ENCODE measurements at places on chromosomes 4 and X. TPM values are rescaled to one million over a fixed set of nuclear protein-coding genes. Genes with fewer than 3 reads are reported as not detected.
A peak's percentile ranks its signal among the peaks of the same experiment; 100 is the strongest.

DNA sequence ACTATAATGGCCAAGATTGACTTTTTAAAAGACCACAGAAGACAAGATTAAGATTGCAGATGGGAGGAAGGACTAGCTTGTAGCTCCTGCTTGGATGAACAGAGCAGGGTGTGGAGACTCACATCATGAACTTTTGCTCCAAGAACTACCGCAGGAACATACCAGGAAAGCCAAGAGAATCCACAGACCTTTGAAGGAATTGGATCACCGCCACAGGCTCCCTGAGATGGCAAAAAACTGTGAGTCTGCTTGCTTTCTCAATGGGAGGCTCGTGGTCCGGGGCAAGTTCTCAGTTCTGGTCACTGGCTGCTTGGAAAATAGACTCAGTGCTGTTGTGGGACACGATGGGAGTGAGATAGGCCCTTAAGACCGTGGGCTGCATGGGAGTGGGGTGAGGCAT, 276.6 kb downstream of the CCSER1 start:
- no peak overlapping the region for H3K27ac ChIP-seq
- no peak overlapping the region for H3K4me3 ChIP-seq
- no peaks in the 10 kb centered on the region for H3K27me3 ChIP-seq
- no peaks in the 10 kb centered on the region for H3K4me1 ChIP-seq
- H3K36me3 ChIP-seq = no peaks in the 10 kb centered on the region

GRCh38 chr4:1171311-1172227, 814 bp downstream of the SPON2 start:
- H3K4me1 ChIP-seq = peaks cover 10% of the 10 kb centered on the region
- H3K36me3 ChIP-seq = no peaks in the 10 kb centered on the region
- peak overlapping the region; percentile 35 for H3K4me3 ChIP-seq
- peaks cover 19% of the 10 kb centered on the region for H3K27me3 ChIP-seq
- H3K27ac ChIP-seq = no peak overlapping the region

DNA sequence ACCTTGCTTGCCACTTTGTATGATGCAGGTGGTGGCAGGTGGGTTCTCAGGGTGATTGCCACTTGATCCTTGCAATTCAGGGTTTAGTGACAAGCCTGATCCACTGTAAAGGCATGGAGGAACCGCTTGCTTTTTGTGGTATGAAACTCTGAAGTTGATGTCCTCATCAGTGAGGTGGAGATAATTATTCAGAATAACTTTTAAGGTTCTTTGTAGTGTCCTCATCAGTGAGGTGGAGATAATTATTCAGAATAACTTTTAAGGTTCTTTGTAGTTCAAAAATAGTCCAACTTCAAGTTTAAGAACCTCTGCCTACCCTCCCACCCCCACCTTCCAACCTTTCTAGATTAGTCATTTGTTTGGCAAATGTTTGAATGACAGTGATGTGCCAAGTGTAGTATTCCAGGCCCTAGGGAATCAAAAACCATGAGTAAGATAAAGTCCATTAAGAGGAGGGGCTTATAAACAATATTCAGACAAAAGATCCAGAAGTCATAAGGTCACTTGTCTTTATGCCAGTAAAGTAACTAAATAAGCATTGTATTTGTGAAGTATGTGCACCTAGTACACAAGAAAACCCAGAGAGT, 51.2 kb downstream of the DCUN1D4 start:
- no peaks in the 10 kb centered on the region for H3K27me3 ChIP-seq
- H3K27ac ChIP-seq = no peak overlapping the region
- H3K4me3 ChIP-seq = no peak overlapping the region
- no peak for DNase-seq

DNA sequence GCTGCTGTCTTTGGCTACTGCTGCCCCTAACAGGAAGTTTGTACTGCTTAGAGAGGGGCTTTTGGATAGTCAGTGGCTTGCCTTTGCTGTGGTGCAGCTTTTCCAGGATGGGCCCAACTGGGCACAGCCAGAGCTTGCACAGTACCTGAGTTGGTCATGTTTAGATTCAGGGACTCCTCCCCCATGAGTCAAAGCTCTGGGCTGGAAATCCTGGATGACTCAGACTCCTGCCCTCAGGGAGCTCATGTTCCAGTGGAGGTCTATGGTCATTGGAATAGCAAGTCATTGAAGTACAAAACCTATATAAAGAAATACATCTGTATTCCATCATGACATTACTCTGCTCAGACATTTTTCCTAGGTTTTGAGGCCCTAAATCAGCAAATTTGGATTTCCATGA, 66.7 kb upstream of the PJA1 start:
- H3K4me1 ChIP-seq = no peaks in the 10 kb centered on the region
- no peaks in the 10 kb centered on the region for H3K36me3 ChIP-seq
- DNase-seq = no peak
- H3K27ac ChIP-seq = no peak overlapping the region
- H3K27me3 ChIP-seq = no peaks in the 10 kb centered on the region
- no peak overlapping the region for H3K4me3 ChIP-seq

DNA sequence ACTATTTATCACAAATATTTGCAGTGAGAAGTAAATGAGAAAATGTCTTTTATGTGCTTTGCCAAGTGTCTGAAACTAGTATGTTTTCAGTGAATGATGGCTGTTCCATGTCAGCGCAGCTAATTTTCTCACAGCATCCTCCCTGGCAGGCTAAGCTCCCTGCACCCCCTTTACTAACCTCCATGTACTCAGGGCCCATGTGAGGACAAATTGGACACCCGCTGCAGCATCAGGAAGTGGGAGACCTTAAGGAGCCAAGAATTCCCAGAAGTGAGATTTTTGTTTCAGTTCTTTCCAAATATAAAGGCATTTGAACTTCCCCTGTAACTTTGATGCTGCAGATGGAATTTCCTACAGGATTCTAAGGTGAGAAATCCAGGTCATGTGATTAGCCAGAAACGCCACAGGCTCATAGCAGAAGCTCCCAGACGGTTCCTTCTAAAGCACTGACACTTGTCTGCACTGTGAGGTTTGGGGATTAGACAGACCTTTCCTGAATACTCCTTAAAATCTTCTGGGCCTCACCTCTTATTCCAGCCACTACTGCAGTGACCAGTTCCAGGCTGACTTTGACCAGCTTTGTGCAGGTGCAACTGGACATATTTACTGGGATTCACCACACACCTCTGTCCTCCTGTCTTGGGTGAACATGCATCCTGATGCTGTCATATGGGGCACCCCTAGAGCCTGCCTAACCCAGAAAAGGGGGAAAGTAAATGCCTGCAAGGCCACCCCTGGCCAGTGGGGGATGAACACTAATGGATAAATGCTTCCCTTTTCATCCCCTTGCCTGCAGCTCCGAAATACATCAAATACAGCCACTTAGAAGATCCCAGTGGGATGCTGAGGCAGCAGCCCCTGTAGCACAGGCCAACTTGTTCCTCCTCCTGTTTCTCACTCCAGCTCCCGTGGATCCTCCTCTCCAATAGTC, 45.9 kb downstream of the LGI2 start:
- peaks cover 4% of the 10 kb centered on the region for H3K27me3 ChIP-seq
- no peak for DNase-seq
- no peak overlapping the region for H3K27ac ChIP-seq
- no peaks in the 10 kb centered on the region for H3K36me3 ChIP-seq
- H3K4me3 ChIP-seq = no peak overlapping the region

- no peak for DNase-seq
- H3K4me3 ChIP-seq = no peak overlapping the region
- H3K36me3 ChIP-seq = no peaks in the 10 kb centered on the region
- H3K27ac ChIP-seq = no peak overlapping the region
- H3K4me1 ChIP-seq = no peaks in the 10 kb centered on the region
These were observed 43.1 kb upstream of the FREM3 start for GRCh38 chr4:143743591-143743990.

Gene GC
- total RNA-seq = not detected

- no peaks in the 10 kb centered on the region for H3K36me3 ChIP-seq
- no peak overlapping the region for H3K4me3 ChIP-seq
- H3K27ac ChIP-seq = no peak overlapping the region
- DNase-seq = no peak
- H3K27me3 ChIP-seq = no peaks in the 10 kb centered on the region
- H3K4me1 ChIP-seq = no peaks in the 10 kb centered on the region
These were observed 241.2 kb upstream of the CTSO start for GRCh38 chr4:156194896-156195295.
